ENCODE measurements at places on chromosomes 11 and 22.
A peak's percentile ranks its signal among the peaks of the same experiment; 100 is the strongest.

DNA sequence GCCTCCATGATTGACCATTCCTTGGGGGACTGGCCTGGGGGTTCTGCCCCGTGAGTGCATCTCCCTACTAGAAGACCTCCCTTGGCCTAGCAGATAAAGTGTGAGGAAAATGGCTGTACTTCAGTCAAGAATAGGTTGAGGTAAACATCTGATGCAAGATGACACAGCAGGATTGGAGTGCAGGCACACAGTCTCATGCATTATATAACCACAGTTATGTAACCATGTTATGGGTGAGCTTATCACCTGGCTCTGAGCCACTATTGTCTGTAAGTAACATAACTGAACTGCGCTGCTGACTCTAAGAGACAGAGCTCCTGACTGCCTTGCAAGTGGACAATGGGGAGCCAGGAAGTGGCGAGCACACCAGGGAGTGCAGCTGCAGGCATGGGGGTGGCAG is 378.7 kb upstream of the ANO5 start:
- no peak for DNase-seq

DNA sequence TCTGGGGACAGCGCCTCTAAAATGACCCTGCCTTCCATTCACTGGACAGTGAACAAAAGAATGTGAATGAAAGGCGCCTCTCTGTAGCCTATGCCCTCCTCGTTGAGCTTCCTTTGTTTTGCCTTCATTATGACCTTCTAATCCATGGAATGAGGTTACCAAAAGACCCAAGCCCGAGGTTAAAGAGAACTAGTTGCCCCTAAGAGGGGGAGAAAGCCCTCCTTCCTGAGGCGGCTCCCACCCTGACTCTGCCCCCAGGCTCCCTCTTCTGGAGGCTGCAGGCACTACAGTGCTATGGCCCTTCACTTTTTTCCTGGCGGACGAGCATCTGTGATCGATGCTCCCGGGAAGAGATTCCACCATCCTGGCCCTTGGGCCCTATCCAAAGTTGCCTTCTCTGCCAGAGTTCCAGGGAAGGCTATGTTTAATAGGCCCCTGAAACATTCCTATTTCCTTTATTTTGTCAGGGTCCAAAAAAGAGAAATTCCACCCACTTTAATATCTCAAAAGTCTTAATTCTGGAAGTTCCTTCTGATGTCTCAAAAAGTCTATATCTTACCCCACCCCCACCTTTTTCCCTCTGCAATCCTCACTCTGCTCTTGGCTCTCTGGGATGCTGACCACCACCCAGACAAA is 147.3 kb downstream of the FEZ1 start:
- peak; percentile 74 for DNase-seq

GRCh38 chr22:30878516-30879414 is 89.8 kb downstream of the MORC2 start:
- DNase-seq: no peak

DNA sequence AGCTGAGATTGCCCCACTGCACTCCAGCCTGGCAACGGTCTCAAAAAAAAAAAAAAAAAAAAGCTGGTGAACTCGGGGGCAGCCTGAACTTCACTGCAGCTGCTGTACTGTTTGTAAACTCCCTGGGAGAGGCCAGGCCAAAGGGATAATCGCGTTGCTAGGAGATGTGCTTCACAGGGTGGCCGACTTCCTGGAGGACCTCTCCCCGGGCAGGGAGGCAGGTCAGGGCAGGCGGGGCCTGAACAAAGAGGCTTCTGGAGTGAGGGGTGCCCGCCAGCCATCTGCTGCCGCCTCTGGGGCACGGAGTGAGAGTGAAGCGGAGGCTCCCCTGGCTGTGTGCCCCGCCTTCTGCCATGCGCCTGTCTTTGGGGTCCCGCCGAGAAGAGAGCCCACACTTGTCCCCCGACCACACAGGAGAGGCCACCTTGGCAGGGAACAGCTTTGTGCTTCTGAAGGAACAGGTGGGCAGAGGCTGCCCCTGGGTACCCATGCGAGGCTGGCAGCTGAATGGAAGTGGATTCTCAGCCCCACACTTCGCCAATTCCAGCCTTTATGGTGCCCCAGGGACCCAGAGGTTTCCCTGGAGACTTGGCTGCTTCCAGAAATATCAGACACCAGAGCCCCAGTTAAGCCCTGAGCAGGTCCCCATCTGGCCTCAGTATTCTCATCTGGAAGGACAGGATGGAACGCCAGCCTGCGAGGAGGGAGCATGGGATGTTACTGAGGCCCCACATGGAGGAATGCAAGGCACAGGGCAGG is 29.6 kb downstream of the TMEM184B start:
- no peak for DNase-seq

- no peak for DNase-seq
Measured at GRCh38 chr11:120908461-120909181, 115.3 kb upstream of the TBCEL start.

DNA sequence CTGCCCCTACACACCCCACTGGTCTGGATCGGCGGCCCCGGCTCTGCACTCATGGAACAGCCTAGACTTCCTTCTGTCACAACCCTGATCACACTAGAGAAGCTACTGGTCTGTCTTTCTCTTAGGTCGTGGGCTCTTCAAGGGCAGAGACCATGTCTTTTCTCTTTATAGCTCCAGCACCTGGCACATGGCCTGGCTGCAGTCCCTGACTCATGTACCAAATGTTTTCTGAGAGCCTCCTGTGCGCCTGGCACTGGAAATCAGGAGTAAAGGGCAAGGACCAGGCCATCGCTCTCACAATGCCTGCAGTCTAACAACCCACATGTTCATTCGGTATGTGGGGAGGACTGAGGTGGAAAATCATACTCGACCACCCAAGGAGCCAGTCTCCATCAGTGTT is 7.5 kb downstream of the ASCC2 start:
- no peak for DNase-seq

- DNase-seq: peak; percentile 76
Measured at GRCh38 chr11:62324731-62325556, 12.3 kb upstream of the ASRGL1 start.

GRCh38 chr11:61907282-61907681 is 10.1 kb downstream of the RAB3IL1 start:
- DNase-seq: no peak

- DNase-seq: no peak
Measured at GRCh38 chr22:39289975-39290720, 29.3 kb downstream of the RPL3 start.

- DNase-seq: no peak
Measured at GRCh38 chr11:38582756-38583155, 1984.7 kb upstream of the RAG2 start.

DNA sequence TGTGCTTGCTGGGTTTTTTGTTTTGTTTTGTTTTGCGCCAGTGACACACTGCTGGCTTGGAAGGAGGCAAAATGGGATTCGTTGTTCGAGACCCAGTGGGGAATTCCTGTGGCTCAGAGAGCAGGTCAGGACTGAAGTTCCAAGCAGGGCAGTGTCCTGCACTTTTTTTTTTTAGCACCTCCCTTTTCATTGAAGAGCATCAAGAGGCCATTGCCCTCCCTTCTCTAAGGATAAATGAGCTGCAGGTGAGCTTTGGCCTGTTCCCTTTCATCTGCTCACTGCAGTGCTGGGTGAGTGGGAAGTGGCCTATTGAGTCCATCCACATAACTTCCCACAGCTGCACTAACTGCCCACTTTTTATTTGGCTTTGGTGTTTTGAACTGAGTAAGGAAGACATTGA is 87.8 kb downstream of the ARHGAP42 start:
- DNase-seq: no peak

DNA sequence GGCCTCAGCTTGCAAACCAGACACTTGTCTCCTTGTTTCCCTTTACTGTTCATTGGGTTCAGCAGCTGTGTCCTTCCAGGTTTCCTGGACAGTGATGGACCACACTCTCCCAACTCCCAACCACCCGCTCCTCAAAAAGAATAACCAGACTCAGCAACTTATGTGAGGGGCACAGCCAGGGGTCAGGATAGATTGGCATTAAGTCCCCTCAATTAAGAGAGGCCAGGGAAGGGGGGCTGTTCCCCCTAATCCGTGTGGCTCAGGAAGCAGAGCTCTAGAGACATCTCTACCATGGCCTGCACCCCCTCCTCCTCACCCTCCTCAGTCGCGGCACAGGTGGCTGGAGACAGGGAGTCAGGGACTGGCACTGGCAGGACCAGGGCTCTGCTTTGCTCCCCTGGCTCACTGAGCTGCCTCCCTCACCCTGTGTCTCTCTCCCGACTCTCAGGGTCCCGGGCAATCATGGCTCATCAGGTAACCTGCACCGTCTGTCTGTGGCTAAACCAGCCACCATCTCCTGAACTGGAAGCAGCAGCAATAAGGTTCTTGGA is 111.7 kb downstream of the ZNF280B start:
- no peak for DNase-seq

GRCh38 chr11:57792870-57793269 is 31.3 kb downstream of the CTNND1 start:
- no peak for DNase-seq

GRCh38 chr22:46408568-46409506 is 73.3 kb downstream of the TRMU start:
- no peak for DNase-seq

DNA sequence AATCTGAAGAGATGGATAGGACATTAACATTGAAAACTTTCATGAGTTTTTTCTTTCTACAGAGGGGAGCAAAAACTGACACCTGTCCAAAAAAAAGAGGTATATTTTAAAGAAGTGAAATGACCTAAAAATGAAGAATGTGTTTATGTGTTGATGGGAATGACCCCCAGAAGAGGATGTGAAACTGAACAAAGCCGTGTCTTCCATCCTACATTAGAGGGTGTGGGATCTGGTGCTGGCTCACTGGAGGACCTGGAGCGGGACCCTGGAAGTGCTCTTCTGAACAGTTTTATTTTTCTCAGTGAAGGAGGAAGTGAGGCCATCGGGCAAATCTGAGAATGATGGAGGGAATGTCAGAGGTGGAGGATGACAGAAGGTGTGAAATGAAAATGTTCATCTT is 470.1 kb downstream of the NTM start:
- no peak for DNase-seq

DNA sequence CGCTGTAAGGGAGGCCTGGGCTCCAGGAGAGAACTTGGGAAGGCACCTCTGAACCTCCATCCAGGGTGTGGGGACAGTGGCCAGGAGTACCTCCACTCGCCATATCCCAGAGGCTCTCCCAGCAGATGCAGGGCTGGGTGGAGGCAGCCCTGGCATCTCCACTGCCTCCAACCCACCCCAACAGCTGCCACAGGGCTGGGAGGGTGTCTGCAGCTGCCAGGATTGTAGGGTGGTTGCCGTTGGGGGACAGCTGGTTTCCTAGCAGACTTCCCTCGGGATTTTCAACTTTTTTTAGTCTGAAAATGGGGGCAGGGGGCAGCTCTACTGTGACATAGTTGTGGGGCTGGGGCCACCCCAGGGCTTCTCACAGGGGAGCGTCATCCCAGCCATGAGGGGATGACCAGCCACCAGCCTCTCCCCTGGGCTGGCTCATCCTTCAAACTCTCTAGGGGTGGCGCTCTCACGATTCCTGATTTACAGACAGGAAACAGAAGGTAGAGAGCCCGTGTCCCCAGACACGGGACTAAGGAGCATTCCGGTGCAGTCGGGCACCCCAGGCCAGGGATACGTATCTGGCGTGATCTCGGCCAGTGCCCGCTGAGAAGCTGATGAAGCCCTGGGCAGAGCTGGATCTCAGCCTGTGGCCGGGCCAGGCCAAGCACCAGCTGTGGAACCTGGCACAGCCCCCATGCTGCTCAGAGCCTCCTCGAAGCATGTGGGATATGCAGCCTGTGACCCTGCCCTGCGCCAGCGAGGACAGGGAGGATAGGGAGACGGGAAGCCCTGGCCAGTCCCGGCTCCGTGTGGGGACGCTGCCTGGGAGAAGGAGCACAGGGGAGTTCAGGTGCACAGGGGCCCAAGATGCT is 9.9 kb downstream of the PRR5 start:
- no peak for DNase-seq

GRCh38 chr11:88507771-88508417 is 170.4 kb upstream of the CTSC start:
- DNase-seq: no peak

DNA sequence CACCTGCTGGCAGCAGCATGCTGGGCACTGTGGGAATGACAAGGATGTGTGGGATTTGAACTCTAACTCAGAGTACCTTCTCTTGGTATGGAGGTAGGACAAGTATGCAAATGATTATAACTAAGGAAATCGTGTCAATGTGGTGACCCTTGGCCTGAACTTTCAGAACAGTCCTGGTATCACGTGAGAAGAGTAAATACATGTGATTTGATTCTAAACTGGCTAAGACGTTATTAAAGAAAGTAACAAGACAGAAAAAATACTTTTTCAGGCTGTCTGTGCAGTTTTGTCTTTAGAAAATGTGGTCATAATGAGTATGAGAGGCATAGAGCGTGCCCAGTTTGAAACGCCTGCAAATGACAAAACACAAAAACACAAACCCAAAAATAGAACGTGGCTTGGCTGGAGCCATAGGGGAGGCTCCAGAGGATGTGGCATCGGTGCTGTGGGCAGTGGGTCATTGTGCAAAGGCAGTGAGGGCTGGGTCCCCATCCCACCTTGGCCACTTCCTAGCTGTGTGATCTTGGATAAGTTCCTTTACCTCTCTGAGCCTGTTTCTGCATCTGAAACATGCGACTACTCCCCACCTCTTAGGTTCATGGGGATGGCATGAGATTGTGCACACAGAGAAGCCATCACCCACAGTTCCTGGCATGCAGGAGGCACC is 18.4 kb upstream of the IL2RB start:
- no peak for DNase-seq

- peak; percentile 90 for DNase-seq
Measured at GRCh38 chr11:65110354-65110861, 1.3 kb upstream of the TM7SF2 start.

DNA sequence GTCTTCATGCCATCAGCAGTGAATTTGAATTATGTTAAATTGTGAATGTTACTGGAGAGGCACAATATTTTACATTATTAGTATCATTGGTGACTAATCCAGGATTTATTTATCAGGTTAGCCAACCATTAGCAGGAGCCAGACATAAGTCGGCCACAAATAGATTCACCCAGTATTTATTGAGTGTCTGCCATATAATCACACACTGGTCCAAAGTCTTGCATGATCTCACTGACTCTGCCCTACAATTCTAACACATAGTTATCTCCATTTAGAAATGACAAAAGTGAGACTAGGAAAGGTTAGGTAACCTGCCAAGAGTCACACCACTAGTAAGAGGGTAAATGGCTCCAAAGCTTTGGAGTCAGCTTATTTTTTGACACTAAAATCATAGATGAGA is 179.6 kb downstream of the BLID start:
- no peak for DNase-seq

DNA sequence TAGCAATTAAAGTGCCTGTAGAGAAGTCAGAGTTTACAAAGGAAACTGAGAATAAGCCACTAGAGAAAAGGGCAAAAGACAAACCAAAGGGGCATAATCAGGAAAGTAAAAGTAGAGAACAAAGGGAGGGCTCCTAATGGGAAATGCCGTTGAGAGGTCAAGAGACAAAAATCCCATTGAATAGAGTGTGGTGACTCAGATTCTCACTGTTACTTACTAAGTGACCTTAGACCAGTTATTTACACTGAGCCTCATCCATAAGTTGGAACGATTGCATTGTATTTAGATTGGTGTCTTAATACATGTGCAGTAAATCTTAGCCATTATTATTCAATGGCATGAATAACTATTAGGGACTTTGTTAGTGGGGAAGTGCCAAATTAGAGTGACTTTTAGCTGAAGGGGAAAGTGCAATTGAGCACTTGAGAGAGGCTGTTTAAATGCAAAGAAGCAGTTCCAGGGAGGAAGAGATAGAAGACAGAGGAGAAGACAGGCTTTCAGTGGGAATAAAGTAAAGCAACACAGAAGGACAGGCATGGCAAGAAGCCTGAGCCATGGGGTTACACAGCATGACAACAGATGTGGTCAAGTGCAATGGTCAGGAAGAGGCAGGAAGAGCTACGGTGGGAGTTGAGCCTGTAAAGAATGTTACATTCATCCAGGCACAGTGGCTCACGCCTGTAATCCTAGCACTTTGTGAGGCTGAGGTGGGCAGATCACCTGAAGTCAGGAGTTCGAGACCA is 82.6 kb downstream of the UBASH3B start:
- DNase-seq: no peak

All from GM10248 (cell line).